Activated CD4-positive, alpha-beta memory T cell treated with anti-CD3 and anti-CD28 coated beads, Interleukin-2, amount 10 ng/mL, durations not matched to agents 7 days and 5 days (primary cell): ENCODE measurements at places on chromosomes 13 and 19. TPM values are rescaled to one million over a fixed set of nuclear protein-coding genes. Genes with fewer than 3 reads are reported as not detected.

- no peak for DNase-seq
Observed at GRCh38 chr19:30785458-30786137, 413.4 kb downstream of the ZNF536 start.

GRCh38 chr13:26962671-26963070, 202.1 kb upstream of the GPR12 start:
- DNase-seq = no peak

GRCh38 chr13:76756451-76756850, 129.8 kb downstream of the KCTD12 start:
- DNase-seq = no peak

- no peak for DNase-seq
Observed at GRCh38 chr13:109249780-109250528, 536.4 kb downstream of the IRS2 start.

GRCh38 chr13:67736646-67737420, 506.7 kb upstream of the PCDH9 start:
- DNase-seq = no peak

The DKKL1 gene
- not detected for total RNA-seq

The TJP3 gene
- total RNA-seq = 1.4 TPM

The VSTM1 gene
- total RNA-seq = not detected

The C19orf81 gene
- not detected for total RNA-seq

The FKRP gene
- 15.4 TPM for total RNA-seq
